Stimulated activated CD4-positive, alpha-beta T cell treated with anti-CD3 and anti-CD28 coated beads, Interleukin-2, amount 100 ng/mL, for 4 hours (primary cell): ENCODE measurements at places on chromosomes 6 and 20.

DNA sequence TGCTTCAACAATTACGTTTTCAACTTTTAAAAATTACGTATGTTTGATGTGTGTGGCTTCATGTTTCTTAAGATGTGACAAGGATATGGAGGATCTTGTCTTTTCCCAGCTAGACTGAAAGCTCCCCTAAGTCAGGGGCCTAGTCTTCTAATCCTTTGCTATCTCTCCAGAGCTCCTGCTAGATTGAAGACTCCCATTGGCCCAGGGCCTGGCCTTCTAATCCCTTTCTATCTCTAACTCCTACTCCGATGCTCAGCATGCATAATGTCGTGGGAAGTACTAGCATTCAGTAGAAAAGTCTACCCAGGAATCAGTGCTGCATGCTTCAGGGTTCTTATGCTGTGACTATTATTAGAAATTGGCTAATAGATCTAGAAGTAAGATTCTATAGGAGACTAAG lies 144.8 kb upstream of the SUPT3H start:
- no peak for DNase-seq

DNA sequence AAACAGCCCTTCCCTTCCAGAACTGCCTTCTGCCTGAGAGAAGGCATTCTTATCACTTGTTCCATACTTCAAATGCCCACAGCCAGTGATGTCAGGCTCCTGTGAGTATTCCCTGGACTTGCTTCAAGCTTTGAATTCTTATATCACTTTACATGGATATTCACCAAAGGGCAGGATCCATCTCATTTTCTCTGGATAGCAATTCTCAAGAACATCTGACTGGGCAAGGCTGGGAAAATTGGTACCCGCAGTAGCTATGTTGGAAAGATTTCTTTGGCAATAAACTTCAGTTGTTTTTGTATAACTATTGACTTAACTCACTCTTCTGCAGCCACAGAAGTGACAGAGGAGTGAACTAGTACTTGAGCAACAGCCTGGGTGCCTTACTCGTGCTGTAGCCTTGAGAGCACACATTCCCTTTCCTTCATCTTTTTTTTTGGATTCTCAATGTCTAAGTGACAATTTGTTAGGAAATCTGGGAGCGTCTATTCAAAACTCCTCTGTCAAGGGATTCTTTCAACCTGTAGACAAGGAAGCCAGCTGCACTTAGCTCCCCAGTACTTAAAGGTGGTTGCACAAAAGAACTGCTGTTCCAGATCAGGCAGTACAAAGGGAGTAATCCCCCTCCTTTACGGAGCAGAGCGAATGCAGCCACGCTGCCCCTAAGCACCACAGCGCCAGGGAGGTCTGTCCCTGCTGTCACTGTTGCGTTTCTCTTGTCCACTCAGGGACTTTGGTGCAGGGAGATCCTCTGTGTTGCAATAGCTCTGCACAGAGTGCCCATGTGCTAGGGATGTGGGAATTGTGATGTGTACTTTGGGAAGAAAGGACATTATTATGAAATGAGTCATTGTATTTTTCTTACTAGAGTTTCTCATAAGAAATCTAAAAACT lies 69.6 kb downstream of the JAG1 start:
- DNase-seq = no peak

GRCh38 chr6:139623372-139623771 lies 248.9 kb upstream of the CITED2 start:
- no peak for DNase-seq

- DNase-seq = no peak
Measured at GRCh38 chr20:63696306-63696627, 185 bp upstream of the TNFRSF6B start.

- DNase-seq = no peak
Measured at GRCh38 chr6:51129043-51129442, 310.4 kb downstream of the TFAP2B start.

DNA sequence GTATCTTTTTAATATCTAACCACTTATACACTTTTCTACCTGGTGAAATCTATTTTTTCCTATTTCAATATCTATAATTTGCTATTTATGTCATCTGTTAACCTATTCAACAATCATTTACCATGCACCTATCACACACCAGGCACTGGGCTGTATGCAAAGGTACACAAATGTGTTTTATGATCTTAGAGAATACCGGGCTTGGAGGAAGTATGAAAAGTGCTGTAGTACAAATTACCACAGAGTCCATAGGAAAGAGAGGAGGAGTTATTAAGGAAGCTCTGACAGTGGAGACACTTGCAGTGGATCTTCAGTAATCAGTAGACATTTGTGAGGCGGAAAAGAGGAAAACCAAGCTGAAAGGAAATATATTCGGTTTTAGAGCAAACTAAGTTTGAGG lies 96.0 kb downstream of the HIVEP2 start:
- no peak for DNase-seq

DNA sequence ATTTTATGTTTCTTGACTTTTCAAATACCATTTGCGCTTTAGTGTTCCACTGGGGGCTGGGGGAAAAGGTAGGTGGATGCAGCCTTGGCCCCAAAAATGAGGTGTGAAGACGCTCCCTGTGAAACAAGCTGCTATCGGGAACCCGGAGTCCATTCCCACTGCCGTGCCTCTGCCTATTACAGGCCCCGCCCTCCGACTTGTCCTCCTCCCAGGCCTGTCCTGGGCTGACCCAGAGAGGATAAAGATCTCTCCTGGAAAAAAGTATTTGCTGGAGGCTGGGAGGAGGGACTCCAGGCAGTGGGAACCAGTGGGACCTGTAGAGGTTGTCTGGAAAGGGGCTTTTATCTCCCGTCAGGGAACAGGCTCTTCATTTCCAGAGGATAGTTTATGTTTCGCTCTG lies 215.0 kb downstream of the SLC24A3 start:
- DNase-seq = no peak

DNA sequence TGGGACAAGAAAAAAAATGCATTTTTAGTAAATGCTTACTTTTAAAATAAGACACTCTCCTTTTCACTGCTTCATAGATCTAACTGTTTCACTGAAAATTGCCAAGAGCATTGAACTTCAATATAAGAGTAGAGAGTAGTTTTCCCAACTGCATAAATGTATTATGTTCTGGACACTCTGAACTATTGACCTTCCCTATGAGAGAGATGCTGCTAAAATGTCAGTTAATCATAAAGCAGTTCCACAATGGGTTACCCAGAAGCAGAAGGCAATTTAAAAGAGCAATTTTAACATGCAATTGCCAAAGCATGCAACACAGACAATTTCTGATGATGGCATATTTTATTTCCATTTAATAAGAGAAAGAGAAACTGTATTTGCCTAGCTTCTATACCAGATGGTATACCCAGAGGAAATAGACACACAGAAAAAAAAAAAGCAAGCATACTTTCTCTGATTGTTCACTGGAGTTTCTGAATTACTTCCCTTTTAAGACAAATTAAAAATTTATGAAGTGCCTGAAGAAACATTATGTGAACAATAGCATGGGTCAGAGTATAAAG lies 279.1 kb upstream of the THEMIS start:
- DNase-seq = no peak

DNA sequence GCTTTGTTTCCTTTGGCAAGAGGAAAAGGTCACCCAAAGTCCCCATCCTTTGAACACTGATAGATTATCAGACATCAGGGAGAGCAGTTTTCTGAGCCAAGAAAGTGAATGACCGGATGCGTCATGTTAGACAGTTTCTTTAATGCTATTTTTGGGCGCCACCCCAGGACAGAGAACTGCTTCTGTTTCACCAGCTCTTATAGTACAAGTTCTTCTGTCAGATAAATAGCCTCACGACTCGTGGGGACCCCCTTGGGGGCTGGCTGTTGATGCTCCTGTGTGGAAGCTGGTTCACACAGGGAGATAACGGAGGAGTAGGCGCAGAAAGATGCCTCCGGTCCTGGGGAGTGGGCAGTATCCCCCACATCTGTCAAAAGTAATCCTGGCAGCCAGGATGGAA lies 54.6 kb downstream of the NPEPL1 start:
- DNase-seq = no peak

DNA sequence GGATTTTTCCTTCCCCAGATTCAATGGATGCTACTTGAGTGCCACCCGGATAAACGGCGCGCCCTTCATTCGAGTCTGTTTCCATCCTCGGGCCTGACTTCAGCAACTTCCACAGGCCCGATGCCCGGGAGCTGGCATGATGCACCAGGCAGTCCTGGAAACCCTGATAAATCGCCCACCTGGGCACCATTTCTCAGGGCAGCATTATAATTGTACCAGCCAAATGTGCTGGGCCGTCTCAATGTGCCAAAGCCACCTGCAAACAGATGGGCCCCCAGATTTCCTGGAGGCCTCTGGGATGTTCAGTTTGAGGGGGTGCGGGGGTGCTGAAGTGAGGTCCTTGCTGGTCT lies 65.8 kb downstream of the NOL4L start:
- DNase-seq = no peak

DNA sequence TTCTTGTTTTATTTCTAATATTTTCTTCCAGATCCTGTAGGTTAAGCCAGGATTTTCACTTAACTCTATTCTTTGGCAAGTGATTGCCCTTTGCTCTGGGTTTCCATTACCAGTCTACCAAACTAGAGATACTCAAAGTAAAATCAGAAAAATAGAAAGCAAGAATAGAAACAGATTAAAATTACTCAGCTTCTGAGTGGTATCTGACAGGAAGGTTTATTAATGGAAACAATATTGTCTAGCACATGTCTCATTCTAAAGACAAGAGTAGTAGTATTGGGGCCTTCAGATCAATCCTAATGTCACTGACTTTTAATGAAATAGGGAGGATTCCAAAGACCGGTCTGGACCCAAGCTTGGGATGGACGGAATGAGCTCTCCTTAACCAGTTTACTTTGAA lies 72.3 kb downstream of the SIM1 start:
- DNase-seq = no peak

DNA sequence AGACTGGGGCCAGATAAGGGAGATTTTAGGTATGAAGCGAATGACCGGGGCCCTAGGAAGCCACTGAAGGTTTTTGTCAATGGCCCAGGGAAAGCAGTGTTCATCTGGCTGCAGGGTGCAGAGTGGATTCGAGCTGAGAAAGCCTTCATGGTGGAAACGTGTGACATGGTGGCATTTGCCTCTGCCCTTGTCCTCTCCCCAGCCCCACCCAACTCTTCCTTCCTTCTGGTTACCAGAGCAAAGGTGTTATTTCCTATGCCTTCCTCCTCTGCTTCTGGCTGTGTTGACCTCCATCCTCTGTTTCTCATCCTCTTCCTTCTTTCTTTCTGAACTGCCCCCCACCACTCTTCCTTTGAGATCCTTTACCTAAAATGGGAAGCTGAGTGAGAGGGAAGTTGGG lies 195.1 kb upstream of the SUPT3H start:
- no peak for DNase-seq

- DNase-seq = no peak
Measured at GRCh38 chr6:90068703-90069523, 174.6 kb downstream of the GJA10 start.

DNA sequence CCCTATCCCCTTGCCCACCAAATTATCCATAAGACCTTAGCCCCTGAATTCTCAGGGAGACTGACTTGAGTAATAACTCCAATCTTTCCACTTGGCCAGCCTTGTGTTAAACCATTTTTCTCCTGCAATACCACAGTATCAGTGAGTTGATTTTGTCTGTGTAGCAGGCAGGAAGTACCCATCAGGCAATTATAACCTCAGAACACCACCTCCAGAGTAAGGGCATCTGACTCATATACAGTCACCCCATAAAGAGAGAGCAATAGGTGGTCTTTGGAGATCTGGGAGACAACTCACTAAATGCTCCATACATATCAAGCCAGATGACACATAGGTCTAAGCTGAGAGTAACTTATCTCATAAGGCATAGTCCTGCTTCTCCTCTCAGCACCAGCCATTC lies 83.7 kb downstream of the FILIP1 start:
- DNase-seq = no peak

DNA sequence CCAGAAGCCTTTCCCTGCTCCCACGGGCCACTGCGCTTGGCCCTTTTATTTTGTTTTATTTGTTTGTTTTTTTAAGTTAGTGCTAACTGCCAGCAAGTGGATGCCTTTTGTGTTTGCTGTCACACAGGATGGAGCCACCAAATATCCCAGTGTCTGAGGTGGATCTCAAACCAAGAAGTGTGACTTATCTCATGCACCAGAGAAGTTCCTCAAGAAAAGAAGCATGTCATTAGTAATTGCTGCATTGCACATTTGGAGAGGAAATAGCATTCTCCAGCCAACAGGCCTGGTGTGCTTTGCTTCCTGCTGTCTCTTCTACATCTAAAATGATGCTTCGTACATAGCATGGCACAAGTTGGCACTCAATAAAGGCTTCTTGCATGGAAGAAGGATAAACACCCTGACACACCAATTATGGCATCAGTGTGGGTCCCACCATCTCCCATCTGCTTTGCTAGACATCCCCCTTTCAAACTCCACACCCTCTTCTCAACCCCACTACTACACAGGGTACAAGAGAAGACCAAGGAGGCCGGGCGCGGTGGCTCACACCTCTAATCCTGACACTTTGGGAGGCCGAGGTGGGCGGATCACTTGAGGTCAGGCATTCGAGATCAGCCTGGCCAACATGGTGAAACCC lies 1.9 kb upstream of the ATP9A start:
- no peak for DNase-seq

DNA sequence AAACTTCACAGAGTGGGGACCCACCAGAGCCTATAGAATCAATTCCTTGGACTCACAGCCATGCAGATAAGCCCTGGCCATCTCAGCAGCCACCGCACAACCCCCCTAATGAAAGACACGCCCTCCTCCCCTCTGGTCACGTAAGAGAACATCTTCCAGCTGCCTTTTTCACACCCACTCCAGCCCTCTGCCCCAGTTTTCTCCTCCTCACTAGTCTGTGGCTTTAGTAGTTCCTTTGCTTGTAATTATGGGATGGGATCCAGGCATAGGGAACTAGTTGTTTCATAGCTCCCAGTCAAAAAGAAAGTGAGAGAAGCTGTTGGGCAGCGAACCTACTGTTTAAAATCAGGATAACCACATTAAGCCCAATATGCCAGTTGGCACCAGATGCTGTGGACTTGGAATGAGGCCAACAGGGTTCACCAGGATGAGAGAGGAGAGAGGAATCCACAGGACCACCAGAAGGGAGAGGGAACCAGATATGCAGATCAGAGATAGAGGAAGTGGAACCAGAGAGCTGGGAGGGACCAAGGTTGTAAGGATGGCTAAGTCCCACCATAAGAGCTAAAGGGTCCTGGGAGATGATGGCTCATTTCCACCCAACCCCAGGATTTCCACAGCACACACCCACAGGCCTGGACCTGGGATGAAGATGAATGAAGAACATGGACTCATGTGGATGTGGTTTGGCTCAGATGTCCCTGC lies 9.0 kb upstream of the BTN3A1 start:
- no peak for DNase-seq

- DNase-seq = no peak
Measured at GRCh38 chr20:12554426-12554825, 454.3 kb upstream of the SPTLC3 start.

GRCh38 chr6:11271228-11272020 lies 39.0 kb upstream of the NEDD9 start:
- no peak for DNase-seq

DNA sequence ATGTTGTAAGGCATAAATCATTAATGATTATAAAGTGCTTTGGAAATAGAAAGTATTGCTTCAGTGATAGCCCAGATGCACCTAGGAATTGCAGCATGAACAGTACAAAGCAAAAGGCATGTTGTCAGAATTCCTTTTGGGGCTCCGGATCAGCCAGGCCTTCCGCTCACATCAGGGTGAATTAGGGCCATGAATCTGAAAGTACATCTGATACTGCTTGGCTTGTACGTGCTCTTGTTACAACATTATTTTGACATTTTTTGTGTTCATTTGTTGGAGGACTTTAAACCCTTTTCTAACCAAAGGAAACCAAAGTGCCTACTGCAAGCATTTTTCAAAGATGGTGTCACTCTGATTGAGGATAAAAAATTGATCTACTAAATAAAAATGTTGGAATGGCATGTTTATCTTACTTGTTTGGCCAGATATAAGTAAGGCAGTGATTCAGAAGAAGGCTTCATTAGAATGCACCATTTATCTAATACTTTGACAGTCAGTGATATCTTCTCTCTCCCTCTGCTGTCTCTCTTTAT lies 1005.6 kb upstream of the FLRT3 start:
- DNase-seq = no peak
